T-helper 17 cell (primary cell): ENCODE measurements at places on chromosomes 5 and 9.

DNA sequence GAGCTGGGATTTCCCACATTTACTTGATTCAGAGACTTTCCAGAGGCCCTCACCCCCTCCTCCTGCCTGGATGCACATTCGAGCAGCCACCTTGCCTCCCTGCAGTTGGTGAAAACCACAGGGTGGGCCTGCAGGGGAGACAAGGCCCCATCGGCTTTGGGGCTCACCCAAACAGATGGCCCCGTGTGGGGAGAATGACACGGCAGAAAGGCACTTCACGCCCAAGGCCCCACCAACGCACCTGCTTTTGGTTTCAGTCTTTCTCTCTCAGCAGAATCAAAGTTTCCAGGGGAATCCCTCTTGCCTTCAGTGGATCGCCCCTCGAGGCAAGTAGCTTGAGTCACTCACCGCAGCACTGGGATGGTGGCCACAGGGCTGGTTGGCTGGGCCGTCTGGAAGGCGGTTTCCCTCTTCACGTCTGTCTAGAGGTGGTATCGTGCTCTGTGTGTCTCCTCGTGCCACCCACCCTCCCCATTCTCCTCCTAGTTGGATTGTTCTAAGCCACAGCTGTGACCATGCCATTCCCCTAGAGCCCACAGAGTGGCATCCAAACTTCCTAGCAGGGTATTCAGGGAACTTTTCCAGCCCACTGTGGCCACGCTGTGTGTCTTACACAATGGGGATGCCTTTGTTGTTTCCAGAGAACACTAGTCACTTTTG, 31.8 kb downstream of the SEC61B start:
- peak; percentile 27 for DNase-seq

- DNase-seq = no peak
These were observed 58.7 kb upstream of the ERBIN start for GRCh38 chr5:65867542-65868195.

GRCh38 chr5:136162008-136162407, 29.4 kb downstream of the SMAD5 start:
- DNase-seq = no peak

DNA sequence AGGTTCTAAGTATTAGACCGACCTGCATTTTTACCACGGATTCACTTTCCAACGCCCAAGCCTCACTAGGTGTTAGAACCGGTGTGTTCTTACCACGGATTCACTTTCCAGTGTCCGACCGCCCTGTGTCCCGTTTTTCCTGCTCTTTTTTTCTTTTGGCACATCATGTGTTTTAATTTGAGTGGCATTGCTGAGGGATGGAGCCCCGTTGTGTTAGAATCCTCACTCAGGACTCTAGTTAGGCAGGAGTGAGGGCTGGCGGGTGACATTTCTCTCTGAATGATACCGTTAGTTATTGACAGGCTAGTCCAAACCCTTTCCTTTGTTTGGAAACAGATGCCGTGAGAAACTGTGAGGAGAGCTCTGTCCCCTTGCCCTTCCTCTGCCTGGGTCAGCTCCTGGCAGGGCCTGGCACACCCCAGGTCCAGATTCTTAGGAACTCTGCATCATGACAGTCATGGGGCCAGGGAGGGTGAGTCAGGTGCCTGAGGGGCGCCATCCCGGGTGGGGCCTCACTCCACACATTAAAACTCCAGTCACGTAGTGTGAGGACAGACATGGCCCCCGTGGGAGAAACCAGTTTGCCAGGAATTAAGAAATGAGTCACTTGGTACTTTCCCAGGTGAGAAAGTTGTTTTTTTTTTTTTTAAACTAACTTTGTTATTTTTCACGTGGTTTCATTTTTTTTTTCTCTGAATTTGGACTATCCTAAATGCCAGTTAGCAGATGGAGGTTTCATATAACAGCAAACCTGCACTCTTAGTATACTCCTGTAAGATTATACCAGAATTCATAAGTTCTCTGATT, 15.8 kb downstream of the EXOC3 start:
- DNase-seq = no peak

- DNase-seq = peak; percentile 56
These were observed 22.3 kb downstream of the TRAF1 start for GRCh38 chr9:120904061-120904977.

DNA sequence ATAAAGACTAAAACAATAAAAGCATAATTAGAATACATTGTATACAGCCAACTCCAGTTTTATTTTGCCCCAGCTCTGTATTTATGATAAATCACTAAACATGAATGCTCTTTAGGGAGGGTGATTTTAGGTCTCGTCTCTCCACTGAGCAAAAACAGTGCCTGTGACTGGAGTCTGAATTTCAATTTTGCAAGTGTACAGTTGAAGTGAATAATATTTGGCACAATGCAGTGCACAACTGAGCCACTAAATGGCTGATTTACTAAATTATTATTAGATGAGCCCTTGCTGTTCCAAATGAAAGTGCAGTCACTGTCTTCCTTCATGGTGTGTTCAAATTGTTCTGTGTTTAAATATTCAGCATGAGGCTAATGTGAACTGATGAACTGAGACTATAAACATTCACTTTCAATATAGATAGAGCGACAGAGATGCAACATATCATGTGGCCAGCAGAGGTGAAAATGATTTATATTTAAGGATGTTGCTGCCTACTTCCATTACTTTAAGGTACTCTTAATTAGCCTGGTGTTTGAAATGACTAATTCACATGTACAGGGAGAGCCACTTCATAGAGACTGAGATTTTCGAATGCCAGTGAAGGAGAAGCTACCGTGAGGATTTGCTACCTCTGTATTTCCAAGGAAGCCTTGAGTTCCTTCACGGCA, 375.1 kb downstream of the EBF1 start:
- no peak for DNase-seq

GRCh38 chr9:73412874-73413273, 261.2 kb downstream of the ANXA1 start:
- DNase-seq = no peak

DNA sequence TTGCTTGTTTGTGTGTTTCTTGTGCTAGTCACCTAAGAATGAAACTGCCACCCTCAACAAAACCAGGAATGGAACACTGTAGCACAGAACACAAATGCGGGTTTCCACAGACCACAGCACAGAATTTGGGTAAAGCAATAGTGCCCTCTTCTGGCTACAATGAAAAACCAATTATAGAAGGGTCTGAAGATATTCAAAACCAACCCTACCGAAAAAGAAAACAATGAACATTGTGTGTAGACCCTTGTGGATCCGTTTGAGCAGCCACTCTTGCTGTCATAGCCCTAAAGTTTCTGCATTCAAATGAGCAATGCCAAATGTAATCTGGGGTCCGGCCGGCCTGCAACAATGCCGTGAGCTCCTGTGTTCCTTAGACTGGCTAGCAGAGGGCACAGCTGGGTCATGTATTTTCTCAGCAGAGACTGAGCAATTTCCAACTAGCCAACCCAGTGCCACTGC, 8.3 kb upstream of the ENC1 start:
- no peak for DNase-seq

DNA sequence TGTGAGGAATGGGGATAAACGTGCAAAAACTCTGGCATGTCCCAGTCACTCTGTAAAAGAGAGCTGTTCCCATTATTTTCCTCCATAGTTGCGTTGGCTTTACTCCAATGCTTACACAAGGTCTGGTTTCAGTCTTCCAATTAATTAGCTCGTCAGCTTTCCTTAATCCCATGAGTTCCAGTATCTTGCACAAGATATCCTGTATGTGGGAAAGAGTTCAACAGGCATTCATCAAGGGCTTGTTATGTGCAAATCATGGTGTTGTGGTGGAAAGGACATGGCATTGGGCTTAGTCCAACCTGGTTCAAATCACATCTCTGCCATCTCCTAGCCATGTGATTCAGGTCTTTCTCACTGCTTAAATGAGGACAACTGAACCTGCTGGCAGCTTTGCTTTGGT, 77.5 kb upstream of the PANK3 start:
- no peak for DNase-seq

DNA sequence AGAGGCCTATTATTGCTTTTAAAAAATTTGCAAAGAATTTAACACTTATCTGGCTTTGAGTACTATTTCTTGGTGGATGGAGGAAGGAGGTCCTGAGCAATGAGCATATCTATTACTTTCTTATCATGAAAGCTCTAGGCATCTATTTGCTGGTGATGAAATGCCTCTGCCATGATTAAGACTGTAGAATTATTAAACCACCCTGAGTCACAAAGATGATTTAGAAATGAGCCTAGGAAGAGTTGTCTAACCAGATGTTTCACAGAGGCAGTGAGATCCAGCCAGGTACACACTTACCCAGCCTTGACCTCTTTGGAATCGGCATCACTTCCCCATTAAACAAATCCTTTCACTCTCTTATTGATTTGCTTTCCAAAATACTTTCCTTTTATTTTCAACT, 304.4 kb upstream of the KIF2A start:
- DNase-seq = no peak

- no peak for DNase-seq
These were observed 31.4 kb upstream of the ANKRD33B start for GRCh38 chr5:10532421-10532820.
